ENCODE measurements at places on chromosomes 16 and 17.

DNA sequence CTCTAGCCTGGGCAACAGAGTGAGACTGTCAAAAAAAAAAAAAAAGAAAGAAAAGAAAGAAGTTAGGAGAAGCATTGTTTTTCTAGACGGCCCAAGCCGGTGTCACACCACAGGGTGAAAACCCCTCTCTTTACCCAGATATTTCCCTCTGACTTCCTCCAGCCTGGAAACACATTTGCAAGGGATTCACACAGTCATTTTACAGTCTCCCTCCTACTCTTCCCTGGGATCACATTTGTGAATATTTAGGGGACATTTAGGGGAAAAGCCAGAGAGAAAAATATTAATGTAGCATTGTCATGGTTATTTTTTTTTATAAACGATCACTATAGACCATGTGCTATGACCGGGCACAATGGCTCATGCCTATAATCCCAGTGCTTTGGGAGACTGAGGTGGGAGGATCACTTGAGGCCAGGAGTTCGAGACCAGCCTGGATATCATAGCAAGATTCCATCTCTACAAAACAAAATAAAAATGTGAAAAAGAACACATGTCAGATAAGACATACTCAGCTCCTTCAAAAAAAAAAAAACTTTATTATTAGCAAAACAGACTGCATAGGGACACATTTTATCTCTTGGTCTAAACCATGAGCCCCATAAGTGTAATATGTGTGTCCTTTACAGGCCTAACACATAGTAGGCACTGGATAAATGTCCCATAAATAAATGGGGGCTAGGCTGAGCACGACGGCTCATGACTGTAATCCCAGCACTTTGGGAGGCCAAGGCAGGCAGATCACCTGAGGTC lies 10.9 kb upstream of the SDR42E2 start:
- no peak for DNase-seq

DNA sequence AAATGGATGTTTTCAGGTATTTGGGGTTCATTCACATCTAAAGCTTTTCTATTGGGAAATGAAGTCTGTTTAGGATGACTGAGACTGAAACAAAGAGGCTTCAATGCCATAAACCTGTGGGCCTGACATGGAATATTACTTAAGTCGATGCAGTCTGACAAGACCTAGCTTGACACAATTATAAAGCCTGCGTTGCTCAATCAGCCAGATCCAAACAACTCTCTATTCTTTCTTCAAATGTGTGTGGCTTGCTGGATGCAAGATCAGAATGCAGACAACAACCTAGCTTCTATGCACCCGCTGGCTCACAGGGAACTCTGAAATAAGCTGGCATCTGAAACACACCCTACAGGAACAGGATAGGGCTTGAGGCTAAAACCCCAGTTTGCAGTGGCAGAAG lies 40.0 kb downstream of the RFFL start:
- no peak for DNase-seq

DNA sequence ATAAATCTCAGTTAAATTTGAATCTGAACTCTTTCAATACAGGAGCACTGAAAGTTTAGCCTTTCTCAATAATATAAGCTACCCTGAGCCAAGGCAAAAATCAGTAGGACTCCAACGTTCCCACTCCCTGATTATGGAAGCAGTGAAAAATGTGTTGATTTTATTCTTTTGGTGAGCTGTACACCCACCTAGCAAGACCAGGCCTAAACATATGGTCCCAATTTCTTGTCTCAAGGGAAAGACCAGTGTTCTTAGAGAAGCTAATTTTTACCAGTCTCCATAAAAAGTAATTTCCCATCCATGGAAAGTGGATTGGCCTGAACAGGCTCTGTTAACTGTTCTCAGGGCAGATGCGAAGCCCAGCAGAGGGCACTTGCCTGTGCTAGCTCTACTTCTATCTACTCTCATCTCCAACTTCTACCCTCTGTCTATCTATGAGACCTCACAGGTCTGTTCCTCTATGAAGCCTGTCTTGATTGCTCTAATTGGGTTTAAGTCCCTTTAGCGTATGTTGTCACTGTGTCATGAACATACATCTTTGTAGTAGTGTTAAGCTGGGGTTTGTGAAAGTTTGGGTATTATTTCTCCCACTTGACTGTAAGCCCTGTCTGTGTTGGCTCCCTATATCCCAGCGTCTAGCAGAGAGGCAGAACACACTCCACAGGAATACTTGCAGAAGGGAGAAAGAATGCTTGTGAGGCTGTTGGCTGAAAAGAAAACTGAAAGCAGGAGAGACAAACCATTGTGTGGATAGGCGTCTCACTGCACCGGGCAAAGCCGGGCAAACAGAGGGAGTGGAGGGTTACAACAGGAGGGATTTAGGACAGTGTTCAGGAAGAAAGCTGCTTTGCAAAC lies 167.1 kb upstream of the MAF start:
- DNase-seq = no peak

GRCh38 chr16:67516296-67517154 lies 12.1 kb upstream of the RIPOR1 start:
- DNase-seq = no peak

GRCh38 chr17:5675625-5676421 lies 91.5 kb upstream of the NLRP1 start:
- DNase-seq = no peak

DNA sequence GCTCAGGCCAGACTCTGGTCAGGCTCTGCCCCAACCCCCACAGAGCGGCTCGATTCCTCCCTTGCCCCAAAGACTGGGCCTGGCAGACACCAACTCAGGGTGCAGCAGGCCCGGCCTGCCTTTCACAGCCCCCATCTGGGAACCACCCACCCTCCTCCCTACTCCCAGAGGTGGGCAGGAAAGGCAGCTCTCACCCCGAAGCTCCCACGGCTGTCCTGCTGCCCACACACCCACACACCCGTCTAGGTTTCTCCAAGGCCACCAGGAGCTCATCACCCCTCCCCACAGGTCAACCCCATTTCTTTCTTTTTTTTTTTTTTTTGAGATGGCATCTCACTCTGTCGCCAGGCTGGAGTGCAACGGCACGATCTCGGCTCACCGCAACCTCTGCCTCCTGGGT lies 3.8 kb downstream of the CEP131 start:
- DNase-seq = no peak

DNA sequence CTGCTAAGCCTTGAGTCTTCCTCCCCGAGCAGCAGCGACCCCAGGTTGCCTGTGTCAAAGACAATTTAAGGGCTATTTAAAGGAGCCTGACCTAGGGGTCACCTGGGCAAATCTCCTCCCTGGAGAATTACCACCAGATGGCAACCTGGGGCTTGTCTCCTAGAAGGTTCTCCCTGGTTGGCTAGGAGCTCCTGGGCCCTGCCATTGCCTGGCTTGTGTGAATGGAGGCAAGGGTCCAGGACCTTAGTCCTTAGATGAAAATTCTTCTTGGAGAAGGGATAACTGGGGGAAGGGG lies 51.3 kb upstream of the TAC4 start:
- no peak for DNase-seq

DNA sequence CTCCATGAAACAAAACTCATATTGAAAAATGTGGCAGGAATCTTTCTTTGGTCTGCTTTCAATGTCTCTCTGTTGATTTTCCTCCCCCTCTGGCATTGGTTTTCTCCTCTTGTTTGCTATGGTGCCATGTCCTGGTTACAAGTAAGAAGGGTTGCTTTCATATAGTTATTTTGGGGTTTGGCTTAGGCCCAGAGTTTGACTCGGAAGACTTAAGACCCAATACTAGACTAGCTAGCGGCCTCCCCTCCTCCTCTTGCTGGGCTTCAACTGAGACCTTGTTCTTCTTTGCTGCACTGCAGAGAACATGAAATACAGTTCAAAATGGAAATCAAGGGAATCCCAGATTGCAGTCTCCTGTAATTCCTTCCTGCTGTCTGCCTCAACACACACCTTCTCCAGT lies 30.0 kb upstream of the CLEC18A start:
- no peak for DNase-seq

GRCh38 chr16:27402964-27403600 lies 1.1 kb downstream of the IL21R start:
- DNase-seq = no peak

DNA sequence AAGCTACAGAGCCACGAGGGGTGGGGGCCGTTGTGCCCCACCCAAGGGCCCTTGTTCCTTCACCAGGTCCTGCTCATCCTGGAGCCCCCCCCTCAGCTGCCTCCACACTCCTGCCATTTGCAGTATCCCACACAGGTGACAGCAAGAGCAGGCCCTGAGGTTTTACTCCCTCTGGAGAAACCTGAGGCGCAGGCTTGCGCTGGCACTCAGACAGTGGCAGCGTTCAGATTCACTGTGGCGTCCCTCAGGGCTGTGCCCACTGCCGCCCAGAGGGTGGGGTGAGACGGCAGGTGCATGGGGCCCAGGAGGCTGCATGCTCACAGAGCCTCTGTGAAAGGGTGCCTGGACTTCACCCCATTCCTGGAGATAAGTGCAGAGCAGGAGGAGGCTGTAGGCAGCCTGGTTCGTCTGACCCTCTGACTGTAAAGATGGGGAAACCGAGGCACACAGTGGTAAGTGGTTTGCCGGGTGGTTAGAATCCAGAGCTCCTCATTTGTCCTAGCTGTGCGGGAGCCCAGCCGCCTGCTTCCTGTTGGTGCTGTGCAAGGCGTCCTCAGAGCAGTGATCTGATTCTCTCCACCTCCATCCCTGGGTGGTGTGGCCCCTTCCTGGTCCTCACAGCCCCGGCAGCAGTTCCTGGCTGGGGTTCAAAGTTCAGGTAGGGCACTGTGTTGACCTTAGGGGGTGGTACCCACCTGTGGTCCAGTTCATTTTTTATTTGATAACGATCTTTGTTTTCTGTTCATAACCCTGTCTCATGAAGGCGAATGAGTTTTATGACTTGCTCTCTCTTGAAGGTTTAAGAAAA lies 1.6 kb downstream of the SPIRE2 start:
- no peak for DNase-seq

- peak; percentile 45 for DNase-seq
These were observed 58.6 kb upstream of the TNRC6A start for GRCh38 chr16:24670623-24671454.

GRCh38 chr16:8696880-8697279 lies 22.5 kb downstream of the ABAT start:
- DNase-seq = no peak

GRCh38 chr17:73528679-73529078 lies 115.6 kb downstream of the SDK2 start:
- DNase-seq = no peak

- DNase-seq = no peak
These were observed 12.1 kb upstream of the TMEM92 start for GRCh38 chr17:50262001-50262794.

DNA sequence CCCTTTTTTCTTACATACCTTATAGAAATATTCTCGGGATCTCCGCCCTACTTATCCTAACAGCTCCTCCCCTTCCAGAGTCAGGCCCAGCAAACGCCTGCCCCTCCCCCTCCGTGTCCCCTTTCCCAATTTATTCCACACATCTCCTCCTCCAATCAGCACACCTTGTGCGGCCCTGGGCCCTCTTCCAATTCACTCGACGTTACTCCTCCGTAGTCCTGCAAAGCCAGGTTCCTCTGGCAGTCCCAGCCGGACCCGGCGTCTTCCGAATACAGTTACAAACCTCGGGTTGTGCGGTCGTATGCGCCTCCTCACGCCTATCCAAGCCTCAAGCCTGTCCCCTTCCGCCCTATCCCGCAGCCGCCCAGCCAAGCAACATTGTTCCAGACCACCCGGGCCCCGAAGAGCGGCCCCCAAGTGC lies 677 bp downstream of the CBX1 start:
- no peak for DNase-seq

GRCh38 chr17:41734139-41734948 lies at the start of gene HAP1:
Gene HAP1 (minus strand): TSS chr17:41734643. CDS start chr17:41734634, 9 bp downstream.
- no peak for DNase-seq

DNA sequence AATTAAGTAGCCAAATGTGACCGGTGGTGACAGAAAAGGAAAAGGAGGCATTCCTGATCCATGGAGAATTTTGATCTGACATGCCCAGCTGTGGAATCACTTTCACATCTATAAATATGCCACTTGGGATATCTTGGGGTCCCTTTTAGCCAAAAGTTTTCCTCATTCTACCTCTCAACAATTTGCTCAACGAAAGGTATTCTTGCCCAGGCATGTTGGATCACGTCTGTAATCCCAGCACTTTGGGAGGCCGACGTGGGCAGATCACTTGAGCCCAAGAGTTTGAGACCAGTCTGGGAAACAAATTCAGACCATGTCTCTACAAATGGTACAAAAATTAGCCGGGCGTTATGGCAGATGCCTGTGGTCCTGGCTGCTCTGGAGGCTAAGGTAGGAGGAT lies 24.3 kb downstream of the LITAF start:
- DNase-seq = no peak

- no peak for DNase-seq
These were observed 12.1 kb upstream of the GFOD2 start for GRCh38 chr16:67731071-67731752.

- peak; percentile 67 for DNase-seq
These were observed at the start of gene IGFBP4 for GRCh38 chr17:40443196-40443987. Gene IGFBP4 (plus strand): TSS chr17:40443450. CDS start chr17:40443736, 286 bp downstream.

GRCh38 chr16:58828901-58829545 lies 94.9 kb upstream of the GOT2 start:
- DNase-seq = no peak

GRCh38 chr16:84093879-84094270 lies 22.9 kb downstream of the MBTPS1 start:
- DNase-seq = no peak

DNA sequence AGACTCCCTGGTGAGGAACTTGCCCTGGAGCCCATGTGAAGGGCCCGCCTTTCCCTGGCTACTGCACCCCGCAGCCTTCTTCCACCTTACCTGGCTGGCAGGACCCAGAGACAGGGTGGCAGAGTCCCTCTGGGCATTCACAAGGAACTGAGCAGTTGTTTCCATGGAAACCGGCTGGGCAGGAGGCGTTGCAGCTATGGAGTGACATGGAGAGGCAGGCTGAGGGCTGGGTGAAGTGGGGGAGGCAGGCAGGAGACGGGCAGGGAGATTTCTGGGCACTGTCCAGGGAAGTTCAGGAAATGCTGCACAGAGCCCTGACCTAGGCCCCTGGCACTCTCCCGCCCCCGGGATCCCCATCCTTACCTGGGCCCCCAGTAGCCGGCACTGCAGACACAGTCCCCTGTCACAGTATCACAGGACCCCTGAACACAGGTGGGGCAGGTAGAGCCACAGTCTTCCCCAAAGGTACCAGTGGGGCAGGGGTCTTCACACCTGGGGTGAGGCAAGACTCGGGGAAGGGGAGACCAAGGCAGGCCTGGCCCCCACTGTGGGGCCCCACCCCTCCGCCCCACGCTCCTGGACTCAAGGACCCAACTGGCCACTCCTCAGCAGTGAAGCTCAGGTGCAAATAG lies 5.9 kb downstream of the SCARF1 start:
- DNase-seq = no peak

DNA sequence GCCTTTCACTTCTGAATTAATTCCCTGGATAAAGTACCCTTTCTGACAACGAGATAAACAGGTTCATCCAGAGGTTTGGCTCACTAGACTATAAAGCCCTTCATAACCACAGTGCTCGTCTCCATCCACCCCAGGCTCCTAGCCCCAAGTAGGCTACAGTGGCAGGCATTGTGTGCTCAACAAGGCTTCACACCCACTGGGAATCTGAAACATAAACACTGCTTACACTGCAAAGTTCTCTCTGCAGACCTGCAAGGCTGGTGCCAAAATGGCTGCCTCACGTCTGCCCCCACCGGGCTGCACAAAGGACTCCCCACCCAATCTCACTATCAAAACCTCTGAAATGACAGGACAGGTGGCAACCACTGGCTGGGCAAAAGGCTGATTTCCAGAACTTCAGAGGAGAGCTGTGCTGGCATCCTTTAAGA lies 5.1 kb upstream of the HLF start:
- DNase-seq = no peak
